Activated CD4-positive, alpha-beta T cell treated with anti-CD3 and anti-CD28 coated beads for 36 hours (primary cell): ENCODE measurements at places on chromosomes 5 and 9. TPM values are rescaled to one million over a fixed set of nuclear protein-coding genes. Genes with fewer than 3 reads are reported as not detected.

- DNase-seq: no peak
Measured at GRCh38 chr5:57955511-57955910, 472.9 kb upstream of the ACTBL2 start.

DNA sequence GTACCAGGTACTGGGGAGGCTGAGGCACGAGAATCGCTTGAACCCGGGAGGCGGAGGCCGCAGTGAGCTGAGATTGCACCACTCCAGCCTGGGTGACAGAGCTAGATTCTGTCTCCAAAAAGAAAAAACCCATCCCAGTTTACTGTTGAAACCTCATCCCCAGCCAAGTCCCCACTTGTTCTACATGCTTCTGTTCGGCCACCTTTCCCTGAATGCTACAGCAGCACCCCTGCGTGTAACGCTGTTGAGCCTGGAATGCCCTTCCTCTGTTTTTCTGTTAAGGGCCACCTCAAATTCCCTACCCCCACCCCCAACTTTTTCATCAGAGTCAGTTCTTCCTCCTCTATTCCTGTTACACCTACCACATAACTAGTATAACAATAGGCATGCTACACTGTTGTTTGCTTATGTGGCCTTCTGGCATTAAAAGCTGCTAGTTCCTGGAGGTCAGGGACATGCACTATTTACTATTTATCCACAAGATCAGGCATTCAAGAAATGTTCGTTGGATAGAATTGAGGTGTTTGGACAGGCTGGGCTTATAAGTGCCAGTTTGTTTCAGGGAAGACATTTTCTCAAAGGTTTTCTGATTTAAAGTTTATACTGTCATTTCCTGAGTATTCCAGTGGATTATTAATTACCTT is 47.1 kb upstream of the C5orf47 start:
- DNase-seq: no peak

DNA sequence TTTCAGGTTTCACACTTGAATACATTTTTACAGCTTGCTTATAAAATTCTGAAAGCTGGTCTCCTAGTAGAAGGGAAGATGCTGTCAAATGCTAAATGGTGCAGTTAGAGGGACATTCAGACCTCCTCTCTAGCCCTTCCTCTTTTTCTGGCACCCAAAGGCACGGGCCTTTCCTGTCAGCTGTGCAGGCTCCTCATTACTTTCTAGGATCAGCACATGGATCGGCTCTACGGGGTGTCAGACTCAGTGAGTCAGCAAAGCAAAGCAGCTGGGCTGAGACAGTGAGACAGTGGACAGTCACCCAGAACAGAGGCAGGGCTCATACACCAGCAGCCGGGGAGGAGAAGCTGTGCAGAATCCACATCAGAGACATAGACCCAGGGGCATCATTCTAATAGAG is 80.0 kb upstream of the TNC start:
- DNase-seq: no peak

DNA sequence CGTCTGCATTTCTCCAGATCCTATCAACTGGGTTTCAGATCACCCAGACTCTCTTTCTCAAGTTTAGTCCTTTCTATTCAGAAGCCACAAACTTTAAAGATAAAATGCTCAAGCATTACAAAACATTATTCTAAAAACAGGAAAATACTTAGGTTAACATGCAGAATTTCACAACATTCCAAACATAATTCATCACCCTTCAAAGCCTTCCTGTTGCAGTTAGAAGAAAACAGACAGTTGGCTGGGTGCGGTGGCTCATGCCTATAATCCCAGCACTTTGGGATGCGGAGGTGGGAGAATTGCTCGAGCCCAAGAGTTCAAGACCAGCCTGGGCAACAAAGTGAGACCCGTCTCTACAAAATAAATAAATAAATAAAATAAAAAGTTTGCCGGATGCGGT is 7.7 kb upstream of the OCLN start:
- DNase-seq: no peak

DNA sequence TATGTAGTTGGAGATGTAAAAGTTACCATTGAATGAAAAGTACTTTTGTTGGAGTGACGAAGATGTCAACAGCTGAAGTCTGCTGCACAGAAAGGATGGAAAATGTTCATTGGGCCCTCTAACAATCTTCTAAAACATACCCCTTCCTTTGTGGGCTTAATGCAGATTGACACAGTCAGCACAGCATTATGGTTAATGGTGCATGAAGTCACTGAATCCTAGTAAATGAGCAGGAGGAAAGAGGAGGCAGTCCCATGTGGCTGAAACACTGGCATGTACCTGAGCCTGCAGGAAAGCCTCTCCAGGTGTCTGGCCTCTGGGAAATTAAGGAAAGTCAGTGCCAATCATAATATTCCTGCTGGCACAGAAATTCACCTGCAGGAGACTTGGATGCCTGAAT is 153.8 kb downstream of the ARL15 start:
- DNase-seq: no peak

DNA sequence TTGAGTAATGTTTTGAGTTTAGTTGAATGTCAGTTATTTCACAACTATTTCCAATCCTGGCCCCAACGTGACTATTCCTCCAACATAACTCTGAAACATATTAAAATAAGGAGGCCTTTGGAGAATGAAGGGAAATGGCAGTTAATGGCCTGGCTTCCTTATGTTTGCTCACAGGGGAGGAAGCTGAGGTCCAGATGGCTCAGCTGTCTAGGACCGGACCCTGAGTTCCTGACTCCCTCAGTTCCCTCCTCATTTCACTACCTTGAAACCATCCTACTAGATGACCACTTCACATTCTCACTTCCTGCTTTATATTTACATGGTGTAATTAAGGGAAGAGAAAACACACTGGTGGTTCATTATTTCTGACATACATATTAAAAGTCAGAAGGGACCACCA is 6.6 kb downstream of the OTULINL start:
- no peak for DNase-seq

- DNase-seq: no peak
Measured at GRCh38 chr5:143051244-143052058, 281.3 kb downstream of the ARHGAP26 start.

- DNase-seq: no peak
Measured at GRCh38 chr9:134341306-134341705, 15.1 kb downstream of the RXRA start.

DNA sequence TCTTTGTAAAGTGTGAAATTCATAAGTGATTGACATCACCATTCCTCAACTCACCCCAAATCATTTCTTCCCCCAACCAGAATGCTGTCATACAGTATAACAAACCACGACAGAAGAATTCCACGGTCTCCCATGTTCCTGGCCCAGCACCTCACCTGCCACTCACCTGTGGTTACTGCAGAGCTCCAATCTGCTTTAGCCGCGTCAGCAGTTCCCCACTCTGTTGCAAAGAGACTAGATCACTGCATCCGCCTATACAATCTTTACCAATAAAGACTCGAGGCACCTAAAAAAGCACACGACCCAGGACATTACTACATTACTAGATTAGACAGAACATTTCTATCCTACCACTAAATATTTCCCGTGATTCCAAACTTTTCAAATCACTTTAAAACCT is 6.2 kb downstream of the GLRX start:
- no peak for DNase-seq

DNA sequence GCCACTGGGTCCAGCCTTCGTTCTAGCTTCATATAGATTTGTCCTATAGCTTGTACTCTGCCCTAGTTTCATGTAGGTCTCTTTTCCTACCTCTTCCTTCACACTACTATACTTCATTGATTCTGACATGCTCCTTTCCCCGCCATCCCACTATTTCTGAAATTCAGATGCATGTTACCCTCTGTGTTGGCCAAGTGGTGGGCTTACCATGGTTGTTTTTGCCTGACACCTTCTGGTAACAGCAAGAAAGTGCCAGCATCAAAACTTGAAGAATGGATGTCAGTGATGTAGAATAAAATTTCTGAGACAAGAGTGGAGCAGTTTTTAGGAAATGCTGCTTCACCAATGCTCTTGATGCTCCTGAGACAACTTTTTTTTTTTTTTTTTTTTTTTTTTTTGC is 19.5 kb upstream of the SERINC5 start:
- peak; percentile 33 for DNase-seq

- DNase-seq: no peak
Measured at GRCh38 chr5:165781738-165782137, 2276.3 kb downstream of the MAT2B start.

- DNase-seq: no peak
Measured at GRCh38 chr9:101098392-101098791, 69.9 kb downstream of the PLPPR1 start.

N4BP3 gene
- total RNA-seq: 3.7 TPM

FUBP3 gene
- total RNA-seq: 38.5 TPM

IL9 gene
- total RNA-seq: 47.9 TPM

GLDC gene
- total RNA-seq: 0.95 TPM

HSPA5 gene
- total RNA-seq: 179 TPM

ZNF782 gene
- 4.8 TPM for total RNA-seq

STOM gene
- 44.5 TPM for total RNA-seq

FGF18 gene
- not detected for total RNA-seq

OTULINL gene
- 9.4 TPM for total RNA-seq
